Activated CD4-positive, alpha-beta T cell treated with anti-CD3 and anti-CD28 coated beads, Interleukin-2, amount 50 U/mL, for 4 hours (primary cell): ENCODE measurements at places on chromosomes 7 and 10.

DNA sequence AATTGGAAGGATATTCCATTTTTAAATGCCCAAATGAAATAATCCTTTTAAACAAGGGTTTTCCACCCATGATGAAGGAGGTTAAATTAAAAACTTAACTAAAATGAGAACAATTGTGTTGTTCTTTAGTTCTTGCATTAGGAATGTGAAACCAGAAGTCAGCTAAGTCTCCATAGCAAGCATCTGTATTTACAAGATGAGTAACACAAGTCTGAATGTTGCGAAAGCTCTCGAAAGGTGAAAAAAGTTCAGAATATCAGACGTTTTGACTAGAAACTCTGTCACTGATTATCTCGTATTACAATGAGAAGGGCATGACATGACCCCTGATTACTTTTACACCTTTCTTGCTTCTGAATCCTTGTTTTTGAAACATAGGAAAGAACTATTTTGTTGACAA, 149.6 kb downstream of the BICC1 start:
- no peak for DNase-seq

DNA sequence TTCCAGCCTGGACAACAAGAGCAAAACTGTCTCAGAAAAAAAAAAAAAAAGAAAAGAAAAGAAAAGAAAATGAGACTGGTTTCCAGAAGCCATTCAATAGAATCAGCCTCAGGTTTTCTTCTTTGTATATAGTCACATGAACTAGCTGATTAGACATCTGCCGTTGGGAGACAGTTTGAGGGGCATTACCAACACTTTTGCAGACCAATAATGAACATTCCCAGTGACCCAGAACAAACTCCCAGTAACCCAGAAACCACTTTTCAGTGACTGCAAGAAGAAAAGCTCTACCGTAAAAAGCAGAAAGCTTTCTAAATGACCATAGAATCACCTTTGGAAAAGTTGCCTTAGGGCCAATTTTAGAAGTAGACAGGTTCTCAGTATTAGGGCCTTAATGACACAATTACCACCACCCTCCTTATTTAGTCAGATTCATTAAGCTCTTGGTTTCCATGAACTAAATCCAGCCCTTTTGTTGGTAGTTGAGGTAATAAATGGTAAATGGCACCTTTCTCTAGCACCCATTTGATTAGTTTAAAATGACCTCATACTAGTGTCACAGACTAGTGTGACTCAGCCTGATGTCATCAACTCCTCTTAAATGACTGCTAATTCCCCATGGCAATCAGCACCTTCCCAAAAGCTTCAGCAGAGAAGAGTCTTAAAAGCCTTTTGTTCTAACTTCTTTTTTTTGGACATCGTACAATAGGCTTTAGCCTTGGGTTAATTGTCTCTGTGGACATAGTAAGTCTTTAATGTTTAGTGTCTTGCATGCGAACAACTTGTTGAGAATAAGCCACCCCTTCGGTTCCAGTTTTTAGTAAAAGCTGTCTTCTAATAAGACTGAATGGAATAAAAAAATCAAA, 33.6 kb upstream of the XRCC2 start:
- DNase-seq, result no peak

- DNase-seq, result no peak
Observed at GRCh38 chr10:5665373-5666007, 905 bp downstream of the ASB13 start.

- no peak for DNase-seq
Observed at GRCh38 chr7:51455086-51455485, 138.5 kb upstream of the COBL start.

- DNase-seq, result no peak
Observed at GRCh38 chr10:20598590-20598989, 298.5 kb downstream of the NEBL start.

DNA sequence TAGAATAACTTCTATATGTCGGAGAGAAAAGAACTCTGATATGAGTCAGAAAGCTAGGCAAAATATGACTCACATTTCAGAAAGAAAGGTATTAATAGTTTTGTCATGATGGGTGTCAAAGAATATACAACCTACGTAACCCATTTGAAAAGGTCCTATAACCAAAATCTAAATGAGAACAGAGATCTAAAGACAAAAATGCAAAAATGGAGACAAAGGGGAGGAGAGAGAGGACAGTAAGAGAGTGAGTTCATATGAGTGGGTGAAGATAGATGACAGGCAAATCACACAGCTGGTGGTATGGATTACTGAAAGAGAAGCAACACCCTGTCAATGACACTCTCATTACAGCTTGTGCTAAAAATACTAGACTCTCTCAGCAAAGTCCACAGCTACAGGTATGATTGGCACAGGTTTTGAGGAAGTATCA, 25.6 kb downstream of the ANKMY2 start:
- DNase-seq, result no peak

GRCh38 chr10:46542567-46543465, 13.6 kb downstream of the GPRIN2 start:
- DNase-seq, result no peak
